ENCODE measurements at places on chromosomes 2 and 18.
A peak's percentile ranks its signal among the peaks of the same experiment; 100 is the strongest.

GRCh38 chr2:162327134-162327769 lies 8.8 kb upstream of the IFIH1 start:
- no peak for DNase-seq

- DNase-seq: no peak
Measured at GRCh38 chr2:146817613-146818012, 1027.2 kb upstream of the ACVR2A start.

DNA sequence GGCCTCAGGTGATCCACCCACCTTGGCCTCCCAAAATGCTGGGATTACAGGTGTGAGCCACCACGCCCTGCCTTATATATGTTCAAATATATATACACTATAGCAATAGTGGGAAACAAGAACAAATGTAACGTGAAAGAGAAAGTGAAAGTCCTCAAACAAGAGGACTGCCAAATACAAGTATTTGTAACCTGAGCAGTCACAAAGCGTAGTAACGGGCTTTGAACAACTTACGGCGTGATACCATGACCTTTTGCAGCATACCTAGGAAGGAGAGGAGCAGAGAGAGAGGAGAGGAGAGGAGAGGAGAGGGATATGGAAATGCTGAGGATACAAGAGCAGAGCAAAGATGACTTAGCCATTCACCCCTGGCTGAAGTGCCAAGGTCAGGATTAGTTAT lies 113.8 kb upstream of the RGPD4 start:
- DNase-seq: no peak

GRCh38 chr18:58337285-58337684 lies 291.6 kb downstream of the ALPK2 start:
- no peak for DNase-seq

- DNase-seq: no peak
Measured at GRCh38 chr2:213202011-213202410, 50.6 kb upstream of the IKZF2 start.

- no peak for DNase-seq
Measured at GRCh38 chr2:110747522-110748488, 15.4 kb downstream of the ACOXL start.

GRCh38 chr2:41394541-41394940 lies 653.3 kb upstream of the PKDCC start:
- no peak for DNase-seq

DNA sequence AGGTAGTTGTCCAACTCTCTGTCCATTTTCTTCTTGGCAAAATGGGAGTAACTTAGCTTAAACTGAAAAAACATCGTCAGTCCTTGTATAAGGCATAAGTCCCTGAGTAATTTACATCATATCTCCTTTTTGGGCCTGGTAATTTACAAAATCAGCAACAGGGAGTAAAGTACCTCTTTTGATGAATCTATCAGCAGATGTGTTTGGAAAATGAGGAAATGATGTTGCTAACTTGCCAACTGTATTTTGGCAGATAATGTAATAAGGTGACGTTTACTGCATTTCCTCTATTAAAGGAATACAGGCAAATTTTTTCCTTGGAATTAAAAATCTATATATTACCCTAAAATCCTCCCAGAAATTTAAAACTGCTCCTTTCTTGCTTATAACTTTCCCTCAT lies 29.2 kb downstream of the ANKRD44 start:
- no peak for DNase-seq

- DNase-seq: no peak
Measured at GRCh38 chr2:152247337-152247695, 71.8 kb upstream of the STAM2 start.

GRCh38 chr2:29920130-29920577 lies 1.2 kb downstream of the ALK start:
- DNase-seq: peak; percentile 13

- DNase-seq: no peak
Measured at GRCh38 chr2:441258-442022, 153.5 kb upstream of the ALKAL2 start.

DNA sequence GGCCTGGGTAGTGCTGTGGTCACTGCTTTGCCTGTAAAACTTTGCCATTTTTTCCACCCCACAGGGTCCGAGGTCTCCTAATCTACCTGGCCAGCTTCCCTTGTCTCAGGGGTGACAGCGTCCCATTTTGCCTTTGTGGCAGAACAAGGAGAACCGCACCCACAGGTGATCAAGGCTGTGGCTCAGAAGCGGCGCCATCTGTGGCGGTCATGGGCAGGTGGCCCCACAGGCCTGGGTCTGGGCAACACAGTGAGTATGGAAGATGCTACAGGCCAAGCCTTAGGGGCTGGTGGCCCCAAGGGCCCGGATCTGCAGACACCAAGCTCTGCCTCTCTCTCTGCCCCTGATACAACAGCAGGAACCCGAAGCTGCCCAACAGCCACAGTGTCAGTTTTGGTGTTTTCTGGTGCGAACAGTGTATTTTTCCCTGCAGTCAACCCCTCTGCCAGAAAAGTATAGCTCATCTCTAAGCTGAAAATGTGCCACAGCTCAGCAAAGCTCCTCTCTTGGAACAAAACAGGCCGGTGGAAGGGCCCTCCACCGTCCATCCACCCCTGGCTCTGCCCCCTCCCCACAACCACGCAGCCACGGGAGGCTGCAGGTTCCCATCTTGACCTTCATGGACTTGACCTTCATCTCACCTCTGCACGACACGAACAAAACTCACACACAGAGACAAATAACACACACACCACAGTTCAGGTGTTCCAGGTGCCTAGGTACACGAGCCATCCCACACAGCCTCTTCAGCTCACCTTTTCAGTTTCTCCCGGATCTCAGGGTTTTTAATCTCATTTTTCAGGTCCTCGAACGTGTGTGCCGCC lies 96.7 kb downstream of the PXDN start:
- DNase-seq: no peak

GRCh38 chr2:238987352-238987981 lies 139.6 kb downstream of the TWIST2 start:
- DNase-seq: no peak

DNA sequence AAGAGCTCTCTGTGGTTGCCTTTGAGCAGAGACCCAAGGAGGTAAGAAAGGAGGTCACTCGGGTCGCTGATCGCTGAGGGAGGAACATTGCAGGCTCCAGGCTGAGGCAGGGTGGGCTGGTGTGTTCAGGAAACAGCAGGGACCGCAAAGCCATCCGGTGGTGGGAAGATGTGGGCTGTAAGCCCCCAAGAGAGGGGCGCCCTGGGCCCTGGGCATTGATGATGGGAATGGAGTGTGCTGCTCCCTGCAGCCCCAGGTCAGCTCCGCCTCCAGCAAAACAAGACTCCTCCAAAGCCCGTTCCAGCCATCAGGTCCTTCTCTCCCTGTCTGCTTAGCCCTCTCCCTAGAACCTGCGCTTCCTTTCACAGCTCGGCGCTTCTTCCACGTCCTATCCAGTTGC lies 229.7 kb downstream of the KLHL29 start:
- no peak for DNase-seq

GRCh38 chr2:60105906-60106305 lies 447.5 kb downstream of the BCL11A start:
- no peak for DNase-seq

DNA sequence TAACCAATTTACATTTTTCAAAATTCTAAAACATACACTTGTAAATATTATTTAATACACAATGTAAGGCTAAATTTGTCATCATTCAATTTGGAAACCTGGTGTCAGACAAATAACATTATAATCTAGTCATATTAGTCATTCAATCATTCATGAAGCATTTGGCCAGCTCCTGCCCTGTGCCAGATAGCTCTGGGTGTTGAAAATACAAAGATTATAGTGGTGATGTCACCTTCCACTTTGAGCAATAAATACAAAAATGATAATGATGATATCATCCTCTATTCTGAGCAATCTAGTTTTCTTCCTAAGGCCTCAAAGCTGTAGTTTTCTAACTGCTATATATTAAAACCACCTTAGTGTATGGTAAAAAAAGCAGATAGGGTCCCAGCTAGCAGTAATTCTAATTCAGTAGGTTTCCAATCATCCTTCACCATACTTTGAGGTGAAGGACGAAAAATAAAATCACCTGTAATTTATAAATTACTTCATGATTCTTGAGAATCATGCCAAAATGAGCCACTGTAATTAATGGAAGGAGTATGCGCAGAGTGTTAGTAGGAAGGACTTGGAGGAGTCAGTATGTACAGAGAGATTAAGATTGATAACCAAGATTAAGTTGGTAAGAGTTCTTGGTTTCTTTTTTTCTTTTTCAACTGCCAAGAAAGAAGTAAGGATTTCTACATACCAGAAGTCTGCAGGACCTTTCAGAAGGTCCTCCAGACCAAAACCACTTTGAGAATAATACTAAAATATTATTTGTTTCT lies 23.2 kb downstream of the MEMO1 start:
- DNase-seq: peak; percentile 59

- no peak for DNase-seq
Measured at GRCh38 chr2:127586136-127586535, 50.7 kb downstream of the MYO7B start.

GRCh38 chr18:49059028-49059834 lies 108.5 kb upstream of the SMAD7 start:
- no peak for DNase-seq

- DNase-seq: no peak
Measured at GRCh38 chr2:68776124-68776523, 41.5 kb downstream of the ARHGAP25 start.

DNA sequence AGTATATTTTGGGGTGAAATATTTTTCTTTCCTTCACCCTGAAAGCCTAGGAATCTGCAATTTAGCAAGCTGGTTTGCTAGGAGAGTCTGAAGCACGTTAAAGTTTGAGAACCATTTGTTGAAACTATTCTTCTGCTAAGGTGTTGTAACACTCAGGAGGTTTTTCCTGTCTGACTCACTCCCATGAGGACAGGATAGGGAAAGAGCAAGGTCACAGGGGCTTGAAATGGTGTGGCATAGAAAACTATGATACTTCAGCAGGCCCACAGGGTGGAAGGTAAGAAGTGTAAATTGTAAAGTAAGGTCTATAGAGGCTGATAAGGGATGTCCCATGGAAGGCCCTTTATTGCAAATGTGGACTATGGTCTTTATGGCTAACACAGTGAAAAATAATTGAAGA lies 177.7 kb upstream of the ZC3H15 start:
- DNase-seq: peak; percentile 21

- DNase-seq: no peak
Measured at GRCh38 chr2:120693121-120693520, 42.5 kb upstream of the GLI2 start.

DNA sequence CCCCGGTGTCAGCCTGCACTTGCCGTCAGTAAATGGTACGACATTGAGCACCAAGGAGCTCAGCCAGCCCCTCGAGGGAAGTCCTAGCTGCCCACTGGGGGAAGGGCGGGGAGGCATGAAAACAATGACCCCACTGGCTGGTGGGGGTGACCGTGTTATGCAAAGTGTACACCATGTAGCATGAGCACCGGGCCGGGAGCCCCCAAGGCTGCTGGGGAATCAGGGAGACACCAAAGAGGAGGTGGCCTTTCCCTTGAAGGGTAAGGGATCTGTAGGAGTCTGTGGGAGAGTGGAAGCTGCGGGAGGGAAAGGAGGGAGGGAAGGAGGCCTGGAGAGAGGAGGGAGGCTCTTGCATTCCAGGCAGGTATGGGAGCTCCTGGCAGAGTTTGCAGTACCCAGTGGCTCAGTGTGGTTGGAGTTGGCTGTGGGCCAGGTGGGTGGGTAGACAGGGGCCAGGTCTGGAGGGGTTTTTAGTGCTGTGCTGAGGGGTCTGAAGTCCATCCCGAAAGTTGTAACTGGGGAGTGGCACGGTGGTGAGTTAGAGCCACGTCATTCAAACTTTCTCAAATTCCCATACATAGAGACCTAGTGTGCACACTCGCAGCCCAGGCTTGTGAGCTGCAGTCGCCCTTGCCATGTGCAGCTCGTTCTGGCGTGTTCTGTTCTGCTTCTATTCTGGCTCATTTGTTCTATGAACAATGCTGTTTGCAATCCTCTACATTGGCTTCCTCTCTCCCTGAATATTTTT lies 22.4 kb downstream of the RRM2 start:
- DNase-seq: no peak

DNA sequence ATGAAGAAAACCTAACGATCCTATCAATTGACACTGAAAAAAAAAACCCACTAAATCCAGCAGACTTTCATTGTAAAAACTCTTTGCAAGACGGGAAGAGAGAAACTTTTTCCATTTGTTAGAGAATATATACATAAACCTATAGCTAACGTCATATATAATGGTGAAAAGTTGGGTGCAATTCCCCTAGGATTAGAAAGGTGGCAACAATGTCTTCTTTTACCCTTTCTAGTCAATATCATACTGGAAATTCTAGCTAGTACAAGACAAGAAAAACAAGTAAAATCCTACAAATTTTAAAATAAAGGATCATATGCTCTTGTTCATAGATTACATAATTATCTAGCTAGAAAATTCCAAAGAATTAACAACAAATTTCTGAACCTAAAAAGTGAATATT lies 1596.5 kb upstream of the LRRTM1 start:
- no peak for DNase-seq

Measured in kidney glomerular epithelial cell (primary cell).